ENCODE measurements at places on chromosomes 2 and 18.

GRCh38 chr2:114922076-114922475 is 479.6 kb downstream of the DPP10 start:
- DNase-seq = no peak

- peak; percentile 93 for DNase-seq
Observed at GRCh38 chr2:172253190-172254052, 150.7 kb upstream of the DLX2 start.

DNA sequence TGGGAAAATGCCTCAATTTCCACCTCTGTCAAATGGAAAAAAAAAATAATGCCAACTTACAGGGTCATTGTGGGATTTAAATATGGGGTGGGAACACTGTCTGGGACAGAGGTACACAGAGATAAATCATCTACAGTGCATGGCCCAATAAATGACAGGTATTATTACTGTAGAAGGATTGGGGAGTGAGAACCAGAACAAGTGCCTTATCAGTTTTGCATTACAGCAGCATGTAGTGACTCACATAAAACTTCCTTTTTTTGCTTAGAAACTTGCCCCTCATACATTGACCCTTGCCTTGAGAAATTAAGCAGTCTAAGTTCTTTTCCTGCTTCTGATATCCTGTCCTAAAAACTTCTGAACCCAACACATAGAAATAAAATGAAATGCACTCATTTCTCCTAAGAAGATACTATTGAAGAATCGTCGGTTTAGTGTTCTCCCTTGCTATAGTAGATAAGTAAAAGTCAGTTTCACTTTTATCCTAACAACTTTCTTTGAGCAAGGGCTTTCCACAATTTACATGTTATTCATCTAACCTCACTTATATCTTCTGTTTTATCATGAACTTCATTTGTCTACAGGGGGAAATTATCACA is 121.0 kb upstream of the HAAO start:
- no peak for DNase-seq

DNA sequence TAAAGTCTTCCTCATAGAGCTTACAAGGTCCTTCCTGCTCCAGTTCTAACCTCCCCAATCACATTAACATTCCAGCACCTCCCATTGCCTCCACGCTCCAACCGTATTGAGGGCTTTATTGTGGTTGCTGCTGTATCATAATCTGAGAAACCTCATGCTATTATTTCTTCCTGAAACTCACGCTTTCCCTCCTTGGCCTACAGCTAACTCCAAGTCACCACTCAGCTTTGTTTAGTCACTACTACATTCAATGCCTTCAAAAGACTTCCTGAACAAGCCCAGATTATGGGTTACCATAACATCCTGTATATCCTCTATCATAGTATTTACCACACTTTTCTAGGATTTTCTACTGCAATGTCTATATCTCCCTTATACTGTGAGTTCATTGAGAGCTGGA is 230.4 kb downstream of the IKZF2 start:
- no peak for DNase-seq

DNA sequence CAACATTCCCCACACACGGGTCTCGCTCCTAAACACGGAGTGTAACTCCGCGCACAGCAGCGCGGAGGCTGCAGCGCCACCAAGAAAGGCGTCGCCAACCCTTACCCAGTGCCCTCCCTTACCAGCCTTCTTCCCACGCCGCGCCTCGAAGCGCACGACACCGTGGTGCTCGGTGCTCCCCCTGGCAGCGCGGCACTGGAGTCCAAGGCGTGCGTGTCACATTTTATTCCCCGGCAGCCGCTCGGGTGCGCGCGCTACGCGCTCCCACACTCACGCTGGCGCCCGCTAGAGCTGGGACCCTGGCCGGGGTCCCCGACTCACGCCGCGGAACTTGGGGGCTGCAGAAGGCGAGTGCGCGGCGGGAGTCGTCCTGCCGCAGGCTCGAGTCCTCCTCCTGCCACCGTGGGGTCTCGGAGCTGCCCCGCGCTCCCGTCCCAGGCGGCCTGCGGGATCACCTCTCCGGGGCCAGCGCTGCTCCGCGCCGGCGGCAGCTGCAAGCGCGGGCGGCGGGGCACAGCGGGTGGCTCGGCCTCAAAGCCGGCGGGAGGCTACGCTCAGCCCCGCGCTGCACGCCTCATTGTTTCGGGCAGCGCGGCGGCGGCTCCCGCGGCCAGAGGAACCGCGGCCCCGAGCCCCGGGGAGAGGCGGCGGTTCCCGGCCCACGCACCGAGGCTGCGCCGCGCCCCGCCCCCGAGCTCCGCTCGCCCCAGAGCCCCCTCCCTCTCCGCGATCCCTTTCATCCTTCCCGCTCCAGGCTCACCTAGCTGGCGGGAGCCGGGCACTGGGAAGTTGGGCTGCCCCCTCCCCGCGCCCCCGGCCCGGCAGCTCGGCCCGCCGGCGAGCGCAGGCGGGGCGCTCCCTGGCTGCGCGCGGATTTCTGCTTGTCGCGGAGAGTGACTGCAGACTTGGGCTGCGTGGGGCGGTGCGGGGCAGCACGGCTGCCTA is at the start of gene ST6GAL2:
Gene ST6GAL2, minus strand, starts transcription at position 197 of the 945 bp plus-strand sequence. CDS start 42,190 bp downstream, outside the sequence.
- peak; percentile 42 for DNase-seq

DNA sequence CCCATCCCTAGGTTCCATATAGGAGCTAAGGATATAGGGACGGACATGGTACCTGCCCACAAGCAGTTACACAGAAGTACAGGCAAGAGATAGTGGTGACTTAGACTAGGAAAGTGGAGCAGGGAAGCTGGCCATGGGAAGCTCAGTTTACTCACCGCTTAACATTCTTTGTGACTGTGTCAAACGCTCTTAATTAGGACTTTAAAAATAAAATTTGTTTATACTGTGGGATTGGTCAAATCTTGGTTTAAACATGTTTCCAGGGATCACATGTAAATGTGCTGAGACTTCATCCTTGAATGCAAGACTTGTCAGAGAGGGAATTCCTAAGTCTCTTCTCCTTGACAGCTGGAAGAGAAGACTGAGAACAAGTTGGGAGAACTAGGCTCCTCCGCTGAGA is 107.3 kb downstream of the MTCL1 start:
- no peak for DNase-seq

- no peak for DNase-seq
Observed at GRCh38 chr2:98157557-98157956, 70.6 kb downstream of the VWA3B start.

DNA sequence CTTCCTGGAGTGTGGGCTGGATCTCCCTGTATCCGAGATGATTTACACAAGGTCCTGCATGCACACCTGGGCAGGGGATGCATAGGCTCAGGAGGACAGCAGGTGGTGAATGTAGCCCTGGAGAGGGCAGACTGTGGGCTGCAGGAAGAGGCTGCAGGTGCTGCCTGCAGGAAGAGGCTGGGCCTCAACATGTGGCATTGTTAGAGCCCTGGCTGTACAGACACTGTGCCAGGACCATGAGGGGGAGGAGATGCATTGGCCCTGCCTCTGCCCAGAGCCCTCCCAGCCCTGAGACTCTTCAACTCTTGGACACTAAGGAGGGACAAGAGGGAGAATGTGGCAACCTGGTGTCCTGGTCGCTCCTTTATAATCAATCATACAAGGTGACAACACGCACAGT is 392.8 kb downstream of the TNS1 start:
- no peak for DNase-seq

- no peak for DNase-seq
Observed at GRCh38 chr2:65390134-65390533, 42.3 kb downstream of the SPRED2 start.

DNA sequence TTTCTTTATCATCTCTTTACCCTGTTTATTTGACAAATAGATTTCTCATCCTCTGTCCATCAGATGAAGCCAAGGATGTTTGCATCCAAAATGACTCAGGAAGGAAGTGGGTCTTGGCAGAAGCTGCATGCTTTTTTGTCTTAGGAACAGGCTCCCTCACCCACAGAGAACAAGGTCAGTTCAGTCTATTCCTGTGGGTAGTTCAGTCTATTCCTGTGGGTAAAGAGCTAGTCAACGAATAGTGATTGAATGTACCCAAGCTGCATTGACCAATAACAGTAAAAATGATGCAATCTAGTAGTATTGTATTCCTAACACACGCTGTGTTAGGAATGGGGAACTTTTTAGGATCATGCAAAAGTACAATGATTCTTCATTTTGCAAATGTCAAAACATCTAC is 290.8 kb upstream of the TANK start:
- peak; percentile 87 for DNase-seq

DNA sequence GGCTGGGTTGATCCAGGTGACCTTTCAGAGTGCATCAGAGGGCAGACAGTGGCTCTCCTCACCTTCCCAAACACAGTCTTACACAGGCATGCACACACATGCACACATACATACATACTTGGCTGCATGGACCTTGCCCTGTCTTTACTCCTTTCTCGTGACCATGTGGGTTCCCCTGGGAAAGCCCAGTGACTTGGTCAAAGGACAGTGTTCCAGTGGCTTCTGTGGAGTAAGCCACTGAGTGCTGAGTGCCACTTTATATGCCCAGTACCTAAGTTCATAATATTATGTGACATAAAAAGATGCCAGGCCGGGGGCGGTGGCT is 249.4 kb downstream of the MYCN start:
- no peak for DNase-seq

- no peak for DNase-seq
Observed at GRCh38 chr2:105842555-105842954, 97.8 kb downstream of the NCK2 start.

GRCh38 chr2:112048887-112049286 is 6.2 kb upstream of the TMEM87B start:
- DNase-seq = peak; percentile 58

DNA sequence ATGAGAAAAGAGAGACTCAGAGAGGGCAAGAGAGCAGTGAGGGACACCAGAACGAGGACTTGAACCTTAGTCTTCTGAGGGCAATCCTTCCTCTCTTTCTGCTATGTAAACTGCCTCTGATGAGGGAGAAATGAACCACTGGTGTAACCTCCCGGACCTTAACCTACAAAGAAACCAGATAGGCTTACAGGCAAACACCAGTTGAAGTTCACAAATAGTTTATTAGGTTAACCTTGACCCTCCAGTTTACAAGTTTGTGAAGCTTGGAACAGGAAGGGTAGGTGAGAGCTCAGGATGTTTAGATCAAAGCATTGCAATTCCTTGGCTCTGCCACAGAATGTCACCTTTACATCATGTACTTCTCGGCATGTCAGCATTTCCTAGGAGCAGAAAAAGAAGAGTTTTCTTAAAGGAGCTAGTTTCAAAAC is 486.4 kb upstream of the SPRED2 start:
- no peak for DNase-seq

DNA sequence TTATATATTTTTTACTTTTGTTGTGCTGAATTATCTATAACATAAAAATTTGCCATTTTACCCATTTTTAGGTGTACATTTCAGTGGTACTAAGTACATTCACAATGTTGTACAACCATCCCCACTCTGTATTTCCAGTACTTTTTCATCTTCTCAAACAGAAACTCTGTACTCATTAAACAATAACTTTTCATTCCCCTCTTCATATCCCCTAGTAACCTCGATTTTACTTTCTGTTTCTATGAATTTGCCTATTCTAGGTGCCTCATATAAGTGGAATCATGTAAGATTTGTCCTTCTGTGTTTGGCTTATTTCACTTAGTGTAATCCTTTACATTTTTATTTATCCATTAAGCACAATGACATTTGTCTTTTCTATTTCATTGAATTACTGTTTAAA is 51.3 kb downstream of the GTF2A1L start:
- no peak for DNase-seq

GRCh38 chr2:133953524-133953923 is 300.3 kb upstream of the MGAT5 start:
- no peak for DNase-seq

DNA sequence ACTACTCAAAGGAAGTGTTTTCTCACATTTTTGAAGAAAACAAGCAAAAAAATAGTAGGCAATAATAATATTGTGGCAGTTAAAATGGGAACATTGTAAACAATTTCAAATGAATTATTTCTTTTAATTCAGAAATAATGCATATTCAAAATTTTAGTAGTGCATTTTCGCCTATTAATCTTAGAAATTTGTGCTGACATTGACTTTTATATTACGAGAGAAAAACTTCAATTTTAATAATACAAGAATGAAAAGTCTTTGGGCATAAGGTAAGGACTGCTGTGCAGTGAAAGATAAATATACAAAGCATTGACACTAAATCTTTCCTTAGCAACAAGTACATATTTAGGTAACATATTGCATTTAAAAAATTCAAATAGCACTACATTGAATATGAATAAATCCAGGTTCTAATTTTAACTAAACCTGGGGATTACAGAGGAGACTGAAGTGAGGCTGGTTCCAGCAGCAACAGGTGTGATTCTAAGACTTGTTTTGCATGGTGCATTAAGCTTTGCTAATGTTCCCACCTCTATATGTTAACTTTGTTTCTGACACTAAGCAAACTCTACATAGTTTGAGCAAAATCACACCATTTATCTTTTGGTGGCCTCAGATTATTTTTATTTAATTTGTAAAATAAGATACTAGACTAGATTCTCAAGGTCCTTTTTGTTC is 40.5 kb downstream of the CALCRL start:
- no peak for DNase-seq

DNA sequence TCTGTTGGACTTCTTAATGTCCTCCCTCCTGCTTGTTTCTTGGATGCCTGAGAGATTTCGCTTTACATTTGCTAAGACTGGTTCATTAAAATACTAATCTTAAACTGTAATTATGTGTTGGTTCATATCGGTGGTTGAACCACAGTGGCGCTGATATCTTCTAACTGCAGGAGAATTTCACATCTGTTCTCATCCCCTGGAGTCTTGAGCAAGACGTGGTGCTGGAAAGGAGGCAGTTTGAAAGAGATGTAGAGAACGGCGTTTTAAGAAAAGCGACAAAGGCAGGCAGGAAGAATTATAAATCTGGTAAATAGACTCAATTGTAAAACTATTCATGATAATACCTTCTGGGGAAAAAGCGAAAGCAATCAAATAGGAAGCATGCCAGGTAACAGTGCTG is 79.5 kb downstream of the NXPH2 start:
- DNase-seq = no peak

DNA sequence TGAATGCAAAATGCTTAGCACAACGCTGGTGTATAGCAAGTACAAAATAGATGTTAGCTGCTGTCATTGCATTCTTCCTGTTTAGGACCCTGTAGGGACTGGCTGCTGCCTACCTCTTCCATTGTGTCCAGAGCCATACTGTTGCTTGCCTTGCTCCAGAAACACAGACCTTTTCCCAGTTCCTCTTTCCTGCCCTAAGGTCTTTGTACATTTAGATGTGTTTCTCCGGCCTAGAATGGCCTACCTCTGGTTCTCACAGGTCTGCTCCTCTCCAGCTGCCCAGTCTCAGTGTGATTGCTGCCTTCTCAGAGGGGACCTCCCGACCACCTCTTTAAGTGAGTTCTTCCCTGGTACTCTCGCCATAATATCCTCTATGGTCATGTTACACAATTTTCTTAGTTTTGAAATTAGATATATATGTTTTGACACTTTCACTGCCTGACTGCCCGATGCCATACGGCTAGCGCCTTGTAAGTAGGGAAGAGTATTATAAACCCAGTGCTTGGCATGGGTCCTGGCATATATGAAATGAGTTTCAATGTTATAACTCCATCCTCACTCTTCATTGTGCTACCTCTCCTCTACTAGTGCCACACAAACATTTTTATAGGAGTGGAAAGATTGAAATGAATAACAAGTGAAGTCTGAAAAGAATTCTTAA is 48.3 kb downstream of the RFTN2 start:
- no peak for DNase-seq

- peak; percentile 3 for DNase-seq
Observed at GRCh38 chr2:168635065-168635577, 167.3 kb upstream of the NOSTRIN start.
